ENCODE measurements at places on chromosomes 16 and 17.

DNA sequence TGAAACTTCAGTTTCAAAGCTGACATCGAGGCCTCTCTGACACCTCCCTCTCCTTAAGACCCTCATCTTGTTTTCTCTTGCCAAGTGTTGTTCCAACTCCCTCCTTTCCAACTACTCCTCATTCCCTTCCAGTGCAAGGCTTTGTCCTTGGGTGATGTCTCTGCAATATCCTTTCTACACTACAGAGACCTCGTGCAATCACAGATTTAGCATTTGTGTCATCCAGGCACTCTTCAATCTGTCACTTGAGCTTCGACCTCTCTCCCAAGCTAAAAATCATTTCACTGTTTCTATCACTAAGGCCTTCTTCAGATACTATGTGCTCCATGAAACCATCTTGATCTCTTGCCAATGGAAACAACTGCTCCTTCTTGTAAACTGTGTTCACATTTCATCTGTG lies 31.6 kb downstream of the TEKT3 start:
- no peak for DNase-seq

DNA sequence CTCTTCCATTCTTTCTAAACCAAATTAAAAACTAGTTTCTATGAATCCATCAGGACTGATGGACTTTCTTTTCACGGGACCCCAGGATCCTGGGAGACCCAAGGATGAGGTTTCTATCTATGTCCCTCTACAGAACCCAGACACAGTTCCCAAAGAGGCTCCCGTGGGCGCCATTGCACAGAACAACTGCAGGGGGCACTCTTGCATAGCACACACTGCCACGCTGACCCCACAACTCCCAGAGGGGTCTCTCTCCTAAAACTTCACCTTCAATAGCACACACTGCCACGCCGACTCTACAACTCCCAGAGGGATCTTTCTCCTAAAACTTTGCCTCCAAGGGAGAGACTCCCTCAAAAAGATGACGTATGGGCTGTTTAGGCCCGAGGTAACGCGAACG lies 9.0 kb downstream of the ABR start:
- no peak for DNase-seq

GRCh38 chr17:62902531-62903220 lies 63.4 kb upstream of the TANC2 start:
- DNase-seq: no peak

DNA sequence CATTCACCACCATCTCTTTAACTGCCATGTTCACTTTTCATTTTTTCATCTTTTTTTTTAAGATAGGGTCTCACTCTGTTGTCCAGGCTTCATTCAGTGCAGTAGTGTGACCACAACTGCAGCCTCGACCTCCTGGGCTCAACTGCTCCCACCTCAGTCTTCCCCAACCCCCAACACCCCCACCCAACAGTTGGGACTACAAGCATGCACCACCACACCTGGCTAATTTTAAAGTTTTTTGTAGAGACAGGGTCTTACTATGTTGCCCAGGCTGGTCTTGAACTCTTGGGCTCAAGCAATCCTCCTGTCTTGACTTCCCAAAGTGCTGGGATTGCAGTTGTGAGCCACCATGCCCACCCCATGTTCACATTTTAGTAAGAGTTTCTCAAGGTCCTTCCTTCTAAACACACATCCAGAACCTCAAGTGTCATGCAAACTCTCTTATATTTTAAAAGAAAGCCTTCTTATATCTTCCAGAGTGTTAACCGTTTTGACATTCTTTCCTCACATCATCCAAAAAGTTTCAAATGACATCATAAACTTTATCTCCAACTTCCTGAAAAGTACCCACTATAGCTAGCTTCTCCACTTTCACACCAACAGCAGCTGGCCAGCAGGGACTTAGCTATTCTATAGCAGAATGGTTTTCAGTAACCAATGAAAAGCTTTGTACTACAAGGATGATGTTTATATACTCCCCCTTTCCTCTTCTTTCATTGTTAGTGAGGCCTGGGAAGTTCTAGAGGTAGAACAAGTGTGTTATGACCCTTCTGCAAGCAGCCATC lies 49.3 kb downstream of the TRAF4 start:
- DNase-seq: no peak

GRCh38 chr17:66673668-66674276 lies 161.1 kb upstream of the CACNG5 start:
- no peak for DNase-seq

- DNase-seq: no peak
Observed at GRCh38 chr16:17657045-17657444, 186.3 kb upstream of the XYLT1 start.

DNA sequence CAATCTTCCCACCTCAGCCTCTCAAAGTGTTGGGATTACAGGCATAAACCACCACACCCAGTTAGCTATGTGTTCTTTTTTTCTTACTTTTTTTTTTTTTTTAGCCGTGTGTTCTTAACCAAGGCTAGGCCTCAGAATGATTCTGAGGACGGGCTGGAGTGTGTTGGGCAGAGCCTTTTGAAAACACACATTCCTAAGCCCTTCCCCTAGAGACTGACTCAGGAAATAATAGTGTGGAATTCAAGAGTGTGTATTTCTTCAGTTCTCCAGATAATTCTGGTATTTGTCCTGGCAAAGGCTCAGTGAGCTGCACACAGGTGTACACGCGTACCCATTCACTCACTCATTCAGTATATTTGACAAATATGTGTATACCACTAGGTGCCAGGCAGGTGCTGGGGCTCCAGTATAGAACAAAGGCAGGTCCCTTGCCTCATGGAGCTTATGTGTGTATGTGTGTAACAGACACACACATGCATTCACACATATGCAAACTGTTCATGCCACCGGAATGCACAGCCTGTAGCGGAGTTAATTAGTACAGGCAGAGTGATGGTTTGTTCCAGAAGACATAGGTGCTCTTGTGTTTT lies 19.4 kb upstream of the NFATC3 start:
- no peak for DNase-seq

- DNase-seq: no peak
Observed at GRCh38 chr17:75371981-75372380, 33.5 kb downstream of the GRB2 start.

GRCh38 chr16:27433636-27434035 lies 31.7 kb downstream of the IL21R start:
- DNase-seq: no peak

Measured in GM06990 (cell line).